ENCODE measurements at places on chromosomes 1 and 21.

DNA sequence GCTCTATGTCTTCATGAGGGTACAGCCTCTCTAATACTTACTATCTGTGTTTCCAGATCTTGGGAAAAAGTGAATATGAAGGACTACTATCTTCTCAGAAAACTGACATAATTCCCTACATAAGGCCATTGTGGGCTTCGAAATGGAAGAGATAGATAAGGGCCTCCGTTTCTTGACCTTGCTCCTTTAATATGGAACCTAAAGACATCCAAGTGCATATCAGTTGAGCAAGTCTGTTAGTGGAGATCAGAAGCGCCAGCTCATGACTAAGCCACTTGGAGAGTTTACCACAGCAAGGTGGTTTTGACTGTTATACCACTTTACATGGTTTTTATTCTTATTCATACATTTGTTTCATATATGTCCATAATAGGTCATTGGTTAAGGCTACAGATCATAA is 35.3 kb upstream of the FCER1A start:
- DNase-seq, result no peak

DNA sequence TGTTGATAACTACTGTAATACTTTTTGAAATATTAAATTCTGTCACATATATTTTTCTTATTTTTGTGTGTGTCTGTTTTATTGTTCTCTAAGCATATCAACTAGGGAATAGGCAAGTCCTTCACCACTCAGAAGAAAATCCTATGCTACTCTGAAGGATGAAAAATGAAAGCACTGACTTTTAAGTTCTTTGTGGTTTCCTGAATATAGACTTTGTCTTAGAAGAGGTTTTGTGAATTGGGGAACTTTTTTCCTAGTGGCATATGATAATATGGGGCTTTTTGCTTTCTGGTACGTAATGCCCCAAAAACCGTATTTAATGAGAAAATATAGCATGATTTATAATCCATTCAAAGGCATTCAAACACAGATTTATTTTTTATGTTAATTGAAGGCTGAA is 136.0 kb downstream of the SNX7 start:
- DNase-seq, result no peak

GRCh38 chr1:52022133-52022532 is 11.5 kb downstream of the KTI12 start:
- no peak for DNase-seq

DNA sequence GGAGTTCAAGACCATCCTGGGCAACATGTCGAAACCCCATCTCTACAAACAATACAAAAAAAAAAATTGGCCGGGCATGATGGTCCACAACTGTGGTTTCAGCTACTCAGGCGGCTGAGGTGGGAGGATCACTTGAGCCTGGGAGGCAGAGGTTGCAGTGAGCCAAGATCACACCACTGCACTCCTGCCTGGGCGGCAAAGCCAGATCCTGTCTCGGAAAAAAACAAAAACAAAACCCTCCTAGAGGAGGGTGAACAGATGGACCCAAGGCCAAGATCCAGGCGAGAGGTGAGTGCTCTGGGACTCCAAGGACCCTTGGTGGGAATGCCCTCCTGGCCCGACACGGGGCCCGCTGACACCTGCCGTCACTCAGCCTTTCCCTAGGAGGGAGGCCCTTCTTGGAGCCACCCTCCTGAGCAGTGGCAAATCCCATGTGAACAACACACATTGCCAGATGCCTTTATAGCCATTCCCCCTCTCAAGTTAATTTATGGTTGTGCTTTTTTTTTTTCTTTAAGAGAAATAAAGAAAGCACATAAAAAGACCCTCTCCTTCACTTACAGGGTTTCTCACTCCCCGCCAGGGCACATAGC is 380 bp downstream of the TFF2 start:
- no peak for DNase-seq

- DNase-seq, result no peak
Observed at GRCh38 chr1:155241069-155241679, 14.1 kb downstream of the ENTREP3 start.

All from Peyer's patch (tissue), 4 donors.